Activated naive CD4-positive, alpha-beta T cell treated with Interleukin-2 at 50 U/mL for 16 hours (primary cell): ENCODE measurements at places on chromosomes 7 and 10.

DNA sequence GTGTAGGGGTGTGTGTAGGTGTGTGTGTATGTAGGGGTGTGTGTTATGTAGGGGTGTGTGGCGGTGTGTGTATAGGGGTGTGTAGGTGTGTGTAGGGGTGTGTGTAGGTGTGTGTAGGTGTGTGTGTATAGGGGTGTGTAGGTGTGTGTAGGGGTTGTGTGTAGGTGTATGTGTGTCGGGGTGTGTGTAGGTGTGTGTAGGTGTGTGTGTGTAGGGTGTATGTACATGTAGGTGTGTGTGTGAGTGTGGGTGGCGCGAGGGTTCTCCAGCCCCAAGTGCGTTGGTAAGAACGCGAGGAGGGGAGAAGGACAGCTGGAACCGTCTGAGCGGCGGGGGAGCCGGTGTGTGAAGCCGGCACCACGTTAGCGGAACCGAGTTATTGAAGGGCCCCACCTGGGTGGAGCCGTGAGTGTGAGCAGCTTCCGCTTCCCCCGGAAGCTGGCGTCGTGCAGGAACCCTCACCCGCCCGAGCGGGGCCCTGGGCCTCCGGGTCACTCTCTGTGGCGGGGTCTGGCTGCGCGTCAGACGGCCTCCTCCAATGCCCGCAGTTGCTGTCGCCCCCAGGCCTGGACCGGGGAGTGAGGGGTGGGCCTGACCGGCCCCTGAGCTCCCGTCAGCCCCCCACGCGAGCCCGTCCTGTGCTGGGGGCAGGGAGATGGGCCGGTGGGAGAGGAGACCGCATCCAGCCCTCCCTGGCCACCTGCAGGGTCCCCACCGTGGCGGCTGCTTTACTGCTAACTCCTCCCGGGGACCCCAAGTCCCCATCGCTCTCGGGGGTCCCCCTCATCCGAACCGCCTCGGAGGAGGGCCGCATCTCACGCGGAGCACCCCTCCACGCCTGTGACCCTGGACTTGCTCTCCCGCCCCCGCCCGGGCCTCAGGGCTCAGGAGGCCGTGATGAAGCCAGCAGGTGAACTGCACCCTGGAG is 49.6 kb upstream of the PSMG3 start:
- peak; percentile 2 for DNase-seq

DNA sequence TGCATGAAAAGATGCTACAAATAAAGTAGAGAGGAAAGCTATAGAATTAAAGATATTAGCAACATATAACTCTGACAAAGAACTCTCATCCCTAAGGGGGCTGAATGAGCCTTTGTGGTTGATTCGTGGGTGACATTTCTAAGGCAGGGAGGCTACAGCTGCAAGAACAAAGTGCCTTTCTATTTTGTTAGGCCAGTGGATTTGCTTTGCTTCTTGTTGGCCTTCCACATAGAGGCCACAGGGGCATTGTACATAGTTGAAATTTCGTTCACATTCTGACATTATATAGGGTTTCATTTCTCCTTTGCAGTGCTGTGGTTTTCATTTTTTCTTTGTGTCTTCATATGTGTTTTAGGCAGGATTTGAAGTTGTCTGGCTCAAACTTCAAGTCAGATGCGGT is 819.2 kb upstream of the C7orf33 start:
- no peak for DNase-seq

GRCh38 chr7:71775648-71776047 is 636.5 kb downstream of the CALN1 start:
- DNase-seq, result no peak

DNA sequence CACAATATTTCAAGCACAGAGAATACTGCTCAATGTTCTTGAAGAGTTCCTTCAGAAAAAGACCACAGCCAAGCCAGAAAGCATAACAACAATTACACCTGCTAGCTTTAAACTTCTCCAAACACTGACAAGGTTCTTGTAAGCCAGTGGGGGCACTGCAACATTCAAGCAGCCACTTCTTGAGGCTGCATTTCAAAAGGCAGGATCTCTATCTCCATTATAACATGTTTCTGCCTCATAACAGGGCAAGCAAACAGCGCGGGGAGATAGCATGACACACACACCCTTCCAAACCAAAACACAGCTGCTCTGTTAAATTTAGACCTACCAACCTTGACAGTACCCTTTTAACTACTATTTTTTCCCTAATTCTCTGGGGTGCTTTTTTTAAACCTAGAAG is 30.8 kb downstream of the CHCHD3 start:
- DNase-seq, result no peak

- DNase-seq, result no peak
Observed at GRCh38 chr10:76829724-76830123, 807.9 kb downstream of the KCNMA1 start.

- no peak for DNase-seq
Observed at GRCh38 chr10:66684581-66684980, 241.3 kb upstream of the LRRTM3 start.

GRCh38 chr10:83542774-83543411 is 596.4 kb upstream of the GHITM start:
- DNase-seq, result no peak

DNA sequence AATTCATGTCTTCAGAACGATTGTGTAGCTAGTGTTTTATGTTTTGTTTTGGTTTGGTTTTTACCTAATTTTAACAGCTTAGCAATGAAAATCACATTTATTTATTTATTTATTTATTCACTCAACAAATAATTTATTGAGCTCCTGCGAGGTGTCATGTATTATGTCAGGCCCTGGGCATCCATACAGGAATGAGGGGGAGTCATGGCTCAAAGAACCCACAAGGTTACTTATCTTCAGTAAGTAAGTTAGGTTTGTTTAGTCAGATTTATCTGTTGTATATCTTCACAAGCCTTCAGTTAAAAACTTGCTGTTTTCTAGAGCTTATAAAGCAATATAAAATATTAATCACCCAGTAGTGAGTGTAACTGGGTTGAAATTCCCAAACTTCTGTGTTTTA is 45.4 kb downstream of the FOXP2 start:
- no peak for DNase-seq

- no peak for DNase-seq
Observed at GRCh38 chr10:130844310-130844709, 467.2 kb downstream of the TCERG1L start.

DNA sequence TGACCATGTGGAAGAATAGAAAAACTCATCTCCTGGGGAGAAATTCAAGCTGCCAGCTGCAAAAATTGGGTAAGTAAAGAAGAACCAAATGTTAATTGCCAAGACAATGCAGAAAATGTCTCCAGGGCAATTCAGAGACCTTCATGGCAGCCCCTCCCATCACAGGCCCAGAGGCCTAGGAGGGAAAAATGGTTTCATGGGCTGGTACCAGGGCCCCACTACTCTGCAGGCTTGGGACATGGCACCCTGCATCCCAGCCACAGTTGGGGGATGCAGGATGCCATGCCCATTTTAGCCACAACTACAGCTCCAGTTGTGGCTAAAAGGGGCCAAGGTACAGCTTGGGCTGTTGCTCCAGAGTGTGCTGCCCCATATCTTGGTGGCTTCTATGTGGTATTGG is 20.9 kb upstream of the MKLN1 start:
- DNase-seq, result no peak

DNA sequence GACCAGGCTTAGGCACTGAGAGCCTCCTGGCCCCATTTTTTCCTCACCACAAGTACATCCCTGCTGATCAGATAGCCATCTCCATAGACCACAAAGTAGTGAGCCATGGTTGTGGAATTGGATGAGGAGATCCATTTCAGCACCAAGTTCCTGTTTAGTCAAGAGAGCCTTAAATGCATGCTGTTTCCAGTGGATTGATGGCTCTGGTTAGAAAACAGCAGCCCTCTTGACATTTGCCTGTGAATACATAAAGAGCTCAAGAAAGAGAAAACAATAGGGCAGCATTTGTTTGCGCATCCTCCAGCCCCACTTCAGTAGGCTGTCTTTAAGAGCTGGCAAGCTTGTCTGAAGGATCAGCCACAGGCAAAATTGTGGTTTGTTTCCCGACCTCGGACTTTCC is 251.2 kb downstream of the POU6F2 start:
- DNase-seq, result no peak

DNA sequence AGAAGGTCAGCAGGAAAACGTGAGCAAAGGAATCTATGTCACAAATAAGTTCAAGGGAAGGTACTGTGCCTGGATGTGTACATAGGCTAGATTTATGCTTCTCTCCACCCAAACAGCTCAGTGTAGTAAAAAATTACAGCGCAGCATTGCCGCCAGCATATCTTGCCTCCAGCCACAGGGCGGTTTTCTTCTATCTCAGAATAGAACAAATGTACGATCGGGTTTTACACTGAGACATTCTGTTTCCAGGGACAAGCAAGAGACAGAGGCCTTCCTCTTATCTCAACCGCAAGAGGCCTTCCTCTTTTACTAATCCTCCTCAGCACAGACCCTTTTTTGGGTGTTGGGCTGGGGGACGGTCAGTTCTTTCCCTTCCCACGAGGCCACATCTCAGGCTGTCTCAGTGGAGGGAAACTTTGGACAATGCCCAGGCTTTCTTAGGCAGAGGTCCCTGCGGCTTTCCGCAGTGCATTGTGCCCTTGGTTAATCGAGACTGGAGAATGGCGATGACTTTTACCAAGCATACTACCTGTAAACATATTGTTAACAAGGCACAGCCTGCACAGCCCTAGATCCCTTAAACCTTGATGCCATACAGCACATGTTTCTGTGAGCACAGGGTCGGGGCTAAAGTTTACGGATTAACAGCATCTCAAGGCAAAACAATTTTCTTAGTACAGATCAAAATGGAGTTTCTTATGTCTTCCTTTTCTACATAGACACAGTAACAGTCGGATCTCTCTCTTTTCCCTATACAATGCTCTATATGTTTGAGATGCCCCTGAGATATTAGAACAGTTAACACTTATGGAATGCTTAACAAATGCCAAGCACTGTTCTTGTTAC is 11.6 kb upstream of the ABHD11 start:
- no peak for DNase-seq

GRCh38 chr7:111092406-111093236 is 1.7 kb downstream of the LRRN3 start:
- DNase-seq, result no peak

- no peak for DNase-seq
Observed at GRCh38 chr10:122861711-122862161, 16.1 kb upstream of the CUZD1 start.

DNA sequence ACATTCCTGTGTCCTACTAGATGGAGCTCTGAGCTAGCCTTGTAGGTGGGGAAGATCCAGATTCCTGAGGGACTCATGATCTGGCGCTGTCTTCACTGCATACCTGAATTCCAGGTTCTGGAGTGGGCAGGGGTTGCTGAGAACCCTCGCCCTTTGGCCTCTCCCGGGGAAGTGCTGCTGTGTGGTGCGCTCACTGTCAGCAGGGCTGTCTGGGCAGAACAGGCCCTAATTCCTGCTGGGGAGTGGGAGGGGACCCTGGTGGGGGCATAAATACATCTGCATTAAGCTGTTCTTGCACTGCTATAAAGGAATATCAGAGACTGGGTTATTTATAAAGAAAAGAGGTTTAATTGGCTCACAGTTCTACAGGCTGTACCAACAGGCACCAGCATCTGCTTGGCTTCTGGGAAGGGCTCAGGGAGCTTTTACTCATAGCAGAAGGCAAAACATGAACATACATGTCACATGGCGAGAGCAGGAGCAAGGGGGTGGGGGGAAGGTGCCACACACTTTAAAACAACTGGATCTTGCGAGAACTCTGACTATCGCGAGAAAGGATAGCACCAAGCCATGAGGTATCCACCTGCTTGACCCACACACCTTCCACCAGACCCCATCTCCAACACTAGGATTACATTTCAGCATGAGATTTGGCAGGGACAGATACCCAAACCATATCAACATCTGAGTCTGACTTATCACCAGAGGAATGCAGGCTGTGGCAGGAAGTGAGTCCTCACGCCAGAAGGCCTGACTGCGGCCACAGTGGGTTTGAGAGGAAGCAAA is 115.0 kb downstream of the ADCY1 start:
- DNase-seq, result no peak

GRCh38 chr7:91089382-91089963 is 174.8 kb upstream of the FZD1 start:
- DNase-seq, result no peak

DNA sequence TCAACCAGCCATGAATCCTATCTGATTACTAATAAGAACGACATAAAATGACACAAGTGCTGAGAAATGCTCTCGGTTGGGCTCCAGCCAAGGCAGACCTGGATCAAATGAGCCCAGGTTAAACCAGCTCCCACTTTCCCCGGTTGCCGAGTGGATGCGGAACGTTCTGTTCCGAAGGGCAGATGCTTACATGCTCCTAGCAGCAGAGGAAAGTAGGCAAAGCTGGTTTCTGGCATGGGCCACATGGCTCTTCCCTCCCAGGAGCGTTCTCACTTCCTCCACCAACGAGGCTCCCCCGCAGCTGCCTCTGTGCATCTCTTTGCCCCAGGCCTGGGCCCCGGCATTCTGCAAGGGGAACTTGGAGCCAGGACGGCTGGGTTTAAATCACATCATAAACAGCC is 61.8 kb upstream of the SDK1 start:
- no peak for DNase-seq

- DNase-seq, result no peak
Observed at GRCh38 chr7:102873470-102874165, 39.2 kb upstream of the LRRC17 start.

DNA sequence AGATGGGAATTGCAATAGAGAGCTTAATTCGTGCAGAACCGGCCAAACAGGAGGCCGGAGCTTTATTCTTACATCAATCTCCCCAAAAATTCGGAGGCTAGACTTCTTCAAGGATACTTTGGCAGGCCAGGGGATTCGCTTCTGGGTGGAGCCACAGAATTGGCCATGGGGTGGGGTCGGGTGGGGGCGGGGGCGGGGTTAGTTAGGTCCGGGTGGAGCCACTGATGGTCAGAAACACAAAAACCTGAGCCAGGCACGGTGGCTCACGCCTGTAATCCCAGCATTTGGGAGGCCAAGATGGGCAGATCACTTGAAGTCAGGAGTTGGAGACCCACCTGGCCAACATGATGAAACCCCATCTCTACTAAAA is 87.5 kb downstream of the SEPTIN14 start:
- no peak for DNase-seq

- DNase-seq, result peak; percentile 65
Observed at GRCh38 chr7:128031901-128032604, 816 bp upstream of the LRRC4 start.

GRCh38 chr7:74094224-74095101 is 10.9 kb downstream of the LIMK1 start:
- peak; percentile 79 for DNase-seq

GRCh38 chr7:4964506-4964905 is 5.5 kb upstream of the MMD2 start:
- no peak for DNase-seq

- DNase-seq, result no peak
Observed at GRCh38 chr7:12130609-12131008, 80.5 kb upstream of the TMEM106B start.

DNA sequence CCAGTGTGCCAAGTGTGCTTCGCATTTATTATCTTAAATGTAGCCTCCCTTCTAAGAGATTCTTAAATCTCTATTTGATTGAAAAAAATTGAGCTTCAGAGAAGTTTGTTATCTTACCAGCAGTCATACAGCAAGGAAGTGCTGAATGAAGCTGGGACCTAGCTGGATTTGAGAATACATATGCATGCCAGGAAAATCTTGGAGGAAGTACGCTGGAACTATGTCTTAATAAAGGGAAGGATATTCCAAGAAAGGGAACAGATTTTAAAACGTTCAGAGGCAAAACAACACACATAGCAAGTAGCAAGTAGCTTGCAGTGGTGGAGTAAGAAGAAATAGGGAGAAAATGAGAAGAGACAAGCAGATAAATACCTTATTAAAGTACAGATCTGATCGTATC is 1.5 kb downstream of the CFAP70 start:
- DNase-seq, result no peak
